ENCODE measurements at places on chromosomes 6 and 20.

DNA sequence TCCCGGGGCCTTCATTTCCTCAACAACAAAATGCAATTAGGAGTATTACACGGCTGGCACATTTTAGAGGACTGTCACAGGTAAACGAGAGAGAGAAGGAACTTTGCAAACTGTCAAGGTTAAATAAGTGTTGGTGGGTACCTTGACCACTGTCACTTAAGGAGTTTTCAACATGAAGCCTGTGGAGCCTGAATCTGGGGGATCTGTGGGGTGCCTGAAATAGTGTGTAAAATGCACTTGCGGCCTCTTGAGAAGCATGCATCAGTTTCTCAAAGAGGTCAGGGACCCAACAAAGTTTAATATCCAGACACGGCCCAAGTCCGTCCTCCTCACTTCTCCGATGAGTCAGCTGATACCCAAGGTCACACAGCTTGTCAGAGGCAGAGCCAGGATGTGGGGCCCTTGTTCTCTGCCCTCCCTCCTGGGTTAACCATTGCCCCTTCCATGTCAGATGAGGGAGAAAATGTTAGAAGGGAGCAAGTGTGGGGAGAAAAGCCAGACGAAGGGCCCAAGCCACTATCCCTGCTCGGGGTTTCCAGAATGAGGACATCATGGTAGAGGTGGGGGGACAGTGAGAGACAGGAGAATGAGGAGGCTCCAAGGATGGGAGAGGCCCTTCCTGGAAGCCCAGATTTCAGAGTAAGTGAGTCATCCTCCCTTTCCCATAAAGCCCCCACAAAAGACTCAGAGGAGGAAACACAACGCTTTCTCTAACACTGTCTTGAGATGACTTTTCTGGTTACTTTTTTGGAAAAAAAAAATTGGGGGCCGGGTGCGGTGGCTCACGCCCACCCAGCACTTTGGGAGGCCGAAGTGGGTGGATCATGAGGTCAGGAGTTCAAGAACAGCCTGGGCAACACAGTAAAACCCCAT, 42.2 kb downstream of the C6orf132 start:
- DNase-seq = no peak

GRCh38 chr6:33549196-33549595, 30.9 kb downstream of the BAK1 start:
- DNase-seq = no peak

- DNase-seq = no peak
Measured at GRCh38 chr6:43254846-43255245, 11.6 kb downstream of the TTBK1 start.

GRCh38 chr6:26029857-26030653, 57.2 kb upstream of the HFE start:
- no peak for DNase-seq

DNA sequence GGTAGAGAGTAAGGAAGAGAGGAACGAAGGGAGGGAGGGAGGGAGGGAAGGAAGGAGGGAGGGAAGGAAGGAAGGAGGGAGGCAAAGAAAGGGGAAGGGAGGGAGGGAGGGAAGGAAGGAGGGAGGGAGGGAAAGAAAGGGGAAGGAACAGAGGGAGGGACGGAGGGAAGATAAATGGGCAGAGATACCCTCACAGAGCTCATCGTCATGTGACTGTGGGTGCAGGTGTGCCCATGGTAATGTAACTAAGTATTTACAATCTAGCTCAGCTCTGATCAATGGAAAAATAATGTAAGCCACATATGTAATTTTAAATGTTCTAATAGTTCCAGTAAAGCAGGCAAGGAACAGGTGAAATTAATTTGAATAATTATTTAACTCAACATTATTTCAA, 54.7 kb upstream of the FAM83D start:
- DNase-seq = no peak

- no peak for DNase-seq
Measured at GRCh38 chr6:165799391-165800153, 136.5 kb upstream of the PDE10A start.

DNA sequence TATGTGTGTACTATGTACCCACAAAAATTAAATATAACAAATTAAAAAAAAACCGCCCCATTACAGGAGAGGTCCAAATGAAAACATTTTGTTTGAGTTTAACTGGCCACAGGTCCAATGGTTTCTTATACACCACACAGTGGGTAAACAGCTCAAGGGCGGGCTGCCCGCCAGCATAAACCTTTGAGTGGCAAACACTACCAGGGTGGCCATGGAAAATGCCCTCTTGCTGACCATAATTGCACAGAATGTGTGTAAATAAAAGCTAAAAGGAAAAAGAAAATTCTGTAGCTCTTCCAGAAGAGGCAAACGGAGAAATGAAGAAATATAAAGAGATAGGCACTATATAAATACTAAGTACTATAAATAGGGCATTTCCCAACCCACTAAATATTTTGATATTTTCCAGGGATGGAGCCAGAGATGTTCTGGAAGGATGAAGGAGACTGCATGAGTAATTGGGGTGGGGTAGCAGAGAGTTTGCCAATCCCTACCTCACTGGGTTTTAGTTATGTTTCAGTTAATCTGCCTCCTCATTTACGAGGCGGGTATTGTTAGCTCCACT, 1.1 kb upstream of the CDC5L start:
- DNase-seq = no peak

DNA sequence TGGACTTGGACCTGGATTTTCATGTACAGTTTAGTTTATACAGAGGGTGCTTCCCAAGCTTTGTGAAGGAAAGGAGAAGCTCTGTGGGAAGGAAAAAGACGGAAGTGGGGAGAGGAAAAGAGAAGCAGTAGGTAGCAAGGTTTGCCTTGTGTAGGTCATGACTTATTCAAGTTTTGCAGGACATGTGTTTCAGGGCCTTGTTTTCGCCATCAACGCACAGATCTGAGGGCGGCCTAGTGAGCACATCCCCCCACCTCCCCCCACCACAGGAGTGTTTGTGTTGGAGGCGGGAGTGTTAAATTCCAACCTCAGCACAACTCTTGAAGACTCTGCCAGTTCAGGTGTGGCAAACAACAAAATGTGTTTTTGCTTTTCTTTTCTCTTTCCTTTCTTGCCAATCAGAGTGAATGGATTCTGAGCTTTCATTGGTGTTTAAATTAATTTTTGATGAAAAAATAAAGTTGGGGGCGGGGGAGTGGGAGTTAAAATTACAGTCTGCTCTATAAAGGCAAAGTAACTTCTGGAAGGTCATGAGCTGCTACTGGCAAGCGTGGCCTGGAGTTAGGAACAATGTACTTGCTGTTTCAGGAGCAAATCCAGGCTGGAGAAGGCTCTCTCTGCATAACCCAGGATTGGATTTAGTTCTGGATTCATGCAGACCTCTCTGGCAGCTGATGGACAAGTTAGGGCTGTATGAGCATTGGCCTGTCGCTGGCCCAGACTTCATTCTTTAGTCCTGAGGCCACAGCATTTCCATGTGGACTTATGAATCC, 338.5 kb downstream of the CD83 start:
- no peak for DNase-seq

GRCh38 chr6:148677594-148678476, 69.0 kb upstream of the UST start:
- no peak for DNase-seq

DNA sequence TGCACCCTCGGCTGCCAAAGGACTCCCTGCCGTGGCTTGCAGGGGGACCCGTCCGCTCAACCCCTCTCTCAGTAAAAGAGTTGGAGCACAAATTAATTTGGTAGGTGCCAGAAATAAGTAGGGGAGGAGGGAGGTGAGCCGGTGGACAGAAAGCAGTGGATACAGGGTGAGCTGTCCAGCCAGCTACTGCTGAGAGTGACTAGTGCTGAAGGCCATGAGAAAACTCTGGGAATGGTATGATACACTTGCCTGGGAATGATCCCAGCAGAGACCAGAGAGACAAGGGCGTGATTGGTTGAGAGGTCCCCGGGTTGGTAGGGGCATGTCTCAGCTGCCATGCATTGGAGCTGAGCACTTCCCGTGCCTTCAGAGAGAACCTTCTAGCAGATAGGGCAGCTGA, 15.7 kb downstream of the FOXQ1 start:
- DNase-seq = no peak
